ENCODE measurements at places on chromosomes 7 and 10.

- no peak for DNase-seq
These were observed 286.2 kb downstream of the PLXNA4 start for GRCh38 chr7:132290021-132290420.

GRCh38 chr7:99953649-99954048 lies 22.2 kb downstream of the AZGP1 start:
- no peak for DNase-seq

DNA sequence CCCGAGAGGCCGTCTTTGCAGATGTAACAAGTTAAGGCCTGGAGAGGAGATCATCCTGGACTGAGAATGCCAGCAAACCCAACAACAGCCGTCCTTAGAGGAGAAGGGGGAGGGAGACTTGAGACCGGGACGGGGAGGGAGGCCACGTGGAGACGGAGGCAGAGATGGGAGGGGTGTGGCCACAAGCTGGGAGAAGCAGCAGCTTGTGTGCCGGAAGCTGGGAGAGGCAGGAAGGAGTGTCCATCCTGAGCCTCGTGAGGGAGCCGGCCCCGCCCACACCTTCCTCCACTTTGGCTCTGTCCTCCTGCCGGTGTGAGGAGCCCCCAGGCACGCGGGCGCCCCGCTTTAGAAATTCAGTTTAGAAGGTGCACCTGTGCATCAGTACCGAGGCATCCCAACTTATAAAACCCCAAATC lies 95.7 kb downstream of the DNAJB6 start:
- DNase-seq: no peak

DNA sequence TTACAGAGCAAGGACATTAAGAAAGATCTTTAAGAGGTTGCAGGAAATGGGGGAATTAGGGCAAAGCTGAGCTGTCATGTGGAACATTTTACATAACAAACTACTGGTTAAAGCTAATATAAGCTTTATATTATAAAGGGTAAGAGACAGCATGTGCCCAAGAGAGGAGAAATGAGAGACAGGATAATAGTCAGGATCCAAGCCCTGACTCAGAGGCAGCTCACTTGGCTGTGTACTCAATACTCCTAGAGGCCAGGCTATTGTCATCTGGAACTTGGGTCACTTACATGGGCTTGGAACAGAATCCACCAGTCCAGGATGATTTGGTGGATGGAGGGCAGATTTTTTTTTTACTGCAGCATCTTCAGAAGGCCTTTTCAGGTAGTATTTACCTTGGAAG lies 418.6 kb upstream of the ZMIZ1 start:
- DNase-seq: no peak

- DNase-seq: no peak
These were observed at the start of gene SPAG6 for GRCh38 chr10:22345301-22346095. Gene SPAG6, plus strand, starts transcription at chr10:22345496. Its CDS starts 116 bp downstream, at chr10:22345612.
